ENCODE measurements at places on chromosomes 2 and 18.
A peak's percentile ranks its signal among the peaks of the same experiment; 100 is the strongest.

DNA sequence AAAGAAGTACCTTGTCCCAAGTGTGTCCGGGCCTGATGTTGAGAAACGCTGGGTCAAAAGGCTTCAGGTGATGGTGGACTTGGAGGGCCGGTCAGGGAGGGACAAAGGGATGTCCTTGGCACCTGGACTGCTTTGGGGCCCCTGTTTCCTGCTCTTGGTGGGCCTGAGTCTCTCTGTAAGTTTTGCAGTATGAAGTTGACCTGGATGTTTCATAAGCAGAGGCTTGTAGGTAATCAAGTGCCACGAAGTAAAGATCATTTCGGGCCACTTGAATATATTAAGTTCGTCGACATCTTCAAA lies 29.4 kb downstream of the ASAP2 start:
- DNase-seq = no peak

DNA sequence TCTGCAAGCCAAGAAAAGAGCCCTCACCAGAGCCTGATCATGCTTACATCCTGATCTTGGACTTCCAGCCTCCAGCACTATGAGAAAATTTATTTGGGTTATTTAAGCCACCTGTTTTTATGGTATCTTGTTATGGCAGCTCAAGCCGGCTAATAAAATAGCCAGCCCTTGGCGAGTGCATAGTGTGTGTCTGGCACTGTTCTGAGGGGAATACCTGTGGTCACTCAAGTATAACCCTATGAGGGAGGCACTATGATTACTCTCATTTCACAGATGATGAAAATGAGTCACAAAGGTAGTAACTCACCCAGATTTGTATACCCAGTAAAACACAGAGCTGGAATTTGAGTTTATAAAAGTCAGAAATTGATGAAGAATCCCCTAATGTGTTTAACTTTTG lies 556.9 kb upstream of the SETBP1 start:
- peak; percentile 75 for DNase-seq

DNA sequence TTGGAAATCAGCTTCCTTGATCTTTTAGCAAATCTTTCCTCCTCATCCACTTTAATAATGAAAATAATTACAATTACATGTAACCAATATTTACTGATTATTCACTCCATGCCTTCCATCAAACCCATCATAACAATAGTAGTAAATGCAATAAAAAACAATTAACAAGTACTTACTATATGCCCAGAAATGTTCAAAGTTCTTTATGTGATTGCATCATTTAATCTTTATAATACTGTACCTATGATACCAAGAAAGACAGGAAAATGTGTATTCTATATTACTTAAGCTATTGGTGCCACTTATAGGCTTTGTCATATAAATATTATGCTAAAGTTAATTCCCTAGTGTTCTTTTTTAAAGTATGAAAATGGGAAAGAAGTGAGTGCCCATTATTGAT lies 210.2 kb upstream of the PKDCC start:
- no peak for DNase-seq

GRCh38 chr18:48152549-48152948 lies 222.1 kb upstream of the SMAD2 start:
- peak; percentile 81 for DNase-seq

DNA sequence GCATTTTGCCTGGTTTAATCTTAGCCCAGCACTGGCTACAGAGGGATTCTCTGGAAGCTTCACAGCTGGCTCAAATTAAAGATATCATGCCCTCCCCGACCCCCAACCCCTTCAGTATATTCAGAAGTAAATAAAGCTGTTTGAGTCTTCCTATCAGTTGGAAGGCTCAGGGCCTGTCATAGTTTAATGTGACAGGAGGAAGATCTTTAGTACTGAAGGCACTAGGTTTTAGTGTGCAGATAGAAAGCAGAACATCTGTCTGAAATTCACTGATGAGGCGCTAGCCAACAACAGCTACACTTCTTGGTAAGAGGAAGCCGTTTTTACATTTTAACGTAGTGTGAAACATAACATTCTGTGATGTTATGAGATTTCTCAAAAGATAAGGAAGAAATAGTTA lies 969.1 kb upstream of the CDH2 start:
- no peak for DNase-seq

GRCh38 chr2:106307860-106308259 lies 113.8 kb upstream of the UXS1 start:
- no peak for DNase-seq

DNA sequence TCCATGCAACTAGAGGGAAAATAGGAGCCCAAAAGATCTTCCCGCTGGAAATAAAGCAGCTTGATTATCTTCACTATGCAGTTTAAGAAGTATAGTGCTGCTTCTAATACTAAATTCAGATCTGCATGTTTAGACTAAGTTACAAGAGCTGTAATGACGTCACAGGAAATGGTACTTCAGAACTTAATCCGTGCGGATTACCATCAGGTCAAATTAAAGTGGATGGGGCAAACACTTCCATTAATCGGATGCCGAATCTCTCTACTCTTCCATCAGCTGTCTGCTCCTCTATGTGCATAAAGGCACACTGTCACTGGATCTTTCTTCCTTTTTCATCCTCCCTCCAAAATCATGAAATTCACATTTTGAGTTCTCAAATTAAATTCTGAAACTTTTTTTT lies 52.6 kb downstream of the TRAPPC12 start:
- no peak for DNase-seq

DNA sequence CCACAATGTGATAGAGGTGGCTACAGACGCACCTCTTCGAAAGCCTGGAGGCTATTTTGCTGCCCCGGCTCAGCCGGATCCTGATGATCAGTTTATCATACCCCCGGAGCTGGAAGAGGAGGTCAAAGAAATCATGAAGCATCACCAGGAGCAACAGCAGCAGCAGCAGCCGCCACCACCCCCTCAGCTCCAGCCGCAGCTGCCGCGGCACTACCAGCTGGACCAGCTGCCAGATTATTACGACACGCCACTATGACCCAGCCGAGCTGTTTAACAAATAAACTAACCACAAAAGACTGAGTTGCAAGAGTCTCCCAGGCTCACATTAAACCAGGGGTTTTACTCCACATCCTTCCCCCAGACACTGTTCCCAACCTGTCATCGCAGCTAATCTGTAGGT lies 263.8 kb downstream of the PHLPP1 start:
- peak; percentile 77 for DNase-seq

- no peak for DNase-seq
Measured at GRCh38 chr2:149586898-149587219, 716 bp downstream of the MMADHC start.

GRCh38 chr18:23563377-23564043 lies 22.8 kb downstream of the NPC1 start:
- peak; percentile 76 for DNase-seq

All from mammary epithelial cell (primary cell).